ENCODE measurements at places on chromosomes 3 and 15. TPM values are rescaled to one million over a fixed set of nuclear protein-coding genes. Genes with fewer than 3 reads are reported as not detected.

CD96 gene
- 0.18 TPM for total RNA-seq

- DNase-seq: no peak
These were observed 108.8 kb upstream of the PTPRG start for GRCh38 chr3:61452535-61453090.

DNA sequence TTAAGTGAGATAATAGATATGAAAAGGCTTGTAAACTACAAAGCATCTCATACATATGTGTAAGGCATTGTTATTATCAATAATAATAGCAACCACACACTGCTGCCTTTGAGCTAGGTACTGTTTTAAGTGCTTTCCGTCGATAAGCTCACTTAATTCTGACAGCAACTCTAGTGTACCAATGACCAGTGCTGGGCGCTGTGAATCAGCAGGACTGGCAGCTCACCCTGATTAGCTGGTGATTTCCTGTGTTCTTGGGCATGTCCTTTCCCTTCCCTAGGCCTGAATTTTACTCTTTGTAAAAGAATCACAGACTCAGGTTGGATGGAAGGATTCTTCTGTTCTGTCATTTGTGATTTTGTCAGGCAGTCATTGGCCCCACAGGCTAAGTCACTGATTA, 215.6 kb downstream of the LPP start:
- no peak for DNase-seq

DNA sequence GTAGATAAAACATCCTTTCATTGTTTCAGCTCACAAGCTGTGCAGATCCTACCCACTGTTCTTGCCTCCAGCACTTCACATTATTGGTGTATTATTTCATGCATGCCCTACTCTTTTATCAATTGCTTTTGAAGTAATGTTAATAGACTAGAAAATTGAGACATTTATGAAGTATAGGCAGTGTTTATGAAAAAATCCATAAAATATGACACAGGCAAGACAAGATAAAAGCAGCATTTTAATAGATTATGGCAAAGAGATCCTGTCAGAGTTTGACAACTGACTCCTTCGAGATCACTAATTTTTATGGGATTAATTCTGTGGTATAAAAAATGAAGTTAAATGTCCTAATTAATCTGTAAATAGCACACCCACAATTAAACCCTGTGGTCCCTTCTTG, 217.2 kb upstream of the NANOGP8 start:
- DNase-seq: no peak

All from endodermal cell (in vitro differentiated cells).